ENCODE measurements at places on chromosomes 11 and 22.

DNA sequence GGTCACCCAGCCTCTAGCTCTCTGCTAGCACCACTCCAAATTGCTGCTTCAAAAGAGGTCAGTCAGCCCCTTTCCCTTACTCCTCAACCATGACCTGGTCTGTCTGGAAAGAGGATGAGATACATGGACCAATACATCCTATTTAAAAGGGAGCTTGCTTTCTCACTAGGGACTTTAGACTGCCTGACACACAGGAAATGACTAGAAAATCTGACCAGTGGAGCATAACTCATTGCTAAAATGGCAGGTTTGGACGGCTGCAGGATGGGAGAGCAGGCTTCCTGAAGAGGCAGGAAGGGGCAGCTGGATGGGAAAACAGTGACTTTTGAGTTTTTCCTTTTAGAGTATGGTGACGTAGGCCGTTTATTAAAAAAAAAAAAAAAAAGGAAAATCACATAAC, 25.3 kb downstream of the STIM1 start:
- no peak for DNase-seq

GRCh38 chr11:100970283-100971164, 159.1 kb downstream of the PGR start:
- DNase-seq = no peak

GRCh38 chr11:98710986-98711385, 309.8 kb upstream of the CNTN5 start:
- DNase-seq = no peak

- no peak for DNase-seq
Observed at GRCh38 chr22:40009292-40009774, 14.6 kb downstream of the FAM83F start.

GRCh38 chr11:9148727-9149126, 57.3 kb upstream of the SCUBE2 start:
- no peak for DNase-seq

DNA sequence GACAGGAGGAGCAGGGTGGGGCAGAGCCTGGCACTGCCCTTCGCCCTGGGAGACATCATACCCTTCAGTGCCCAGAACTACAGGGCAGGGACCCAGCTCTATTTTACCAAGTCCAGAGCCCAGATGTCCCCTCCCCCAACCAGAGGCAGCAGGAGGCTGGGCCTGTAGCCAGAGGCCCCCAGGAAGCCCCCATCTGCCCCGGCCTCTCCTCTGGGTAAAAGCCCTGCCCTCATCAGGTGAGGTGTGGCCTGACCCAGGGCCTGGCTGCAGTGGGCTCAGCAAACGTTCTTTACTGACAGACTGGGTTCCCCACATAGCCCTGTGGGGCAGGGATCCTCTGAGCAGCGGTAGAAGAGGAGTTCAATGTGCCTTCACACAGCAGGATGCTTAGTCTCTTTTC, 51.8 kb upstream of the SLC22A12 start:
- no peak for DNase-seq

GRCh38 chr11:76371170-76371569, 9.8 kb downstream of the THAP12 start:
- no peak for DNase-seq
